T follicular helper cell (primary cell): ENCODE measurements at places on chromosomes 16 and 17.
A peak's percentile ranks its signal among the peaks of the same experiment; 100 is the strongest.

- no peak for DNase-seq
These were observed 117.3 kb upstream of the FAM20A start for GRCh38 chr17:68718465-68718864.

- no peak for DNase-seq
These were observed 59.3 kb downstream of the ASIC2 start for GRCh38 chr17:33233811-33234177.

DNA sequence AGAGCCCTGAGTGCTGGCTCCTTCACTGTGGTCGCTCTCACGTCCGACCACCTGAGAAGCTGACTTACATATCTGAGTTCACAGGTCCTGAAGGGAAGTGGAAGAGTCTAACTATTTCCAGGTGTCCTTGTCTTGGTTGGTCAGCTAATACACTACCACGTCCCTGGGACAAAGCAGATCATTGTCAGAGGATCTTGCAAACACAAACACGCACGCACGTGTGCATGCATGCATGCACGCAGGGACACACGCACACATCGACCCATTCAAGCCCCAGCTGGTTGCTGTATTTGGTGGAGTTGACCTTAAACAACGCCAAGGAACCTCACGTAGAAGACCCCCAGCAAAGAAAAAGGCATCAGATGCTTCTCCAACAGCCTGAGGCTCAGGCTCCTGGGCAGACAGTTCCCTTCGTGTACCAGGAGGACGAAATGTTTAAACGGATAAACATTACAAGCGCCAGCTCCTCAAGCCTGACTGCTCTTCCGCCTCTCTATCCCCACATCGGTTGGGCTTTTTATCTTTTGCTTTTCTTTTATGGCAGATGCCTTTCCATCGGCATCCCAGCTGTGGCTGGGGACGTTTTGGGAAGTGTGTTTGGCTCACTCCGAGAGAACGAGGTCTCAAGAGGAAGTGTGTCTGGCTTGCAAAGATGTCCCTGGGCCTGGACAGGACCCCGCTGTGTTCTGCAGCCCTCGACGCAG is 95.8 kb downstream of the TBC1D16 start:
- no peak for DNase-seq

DNA sequence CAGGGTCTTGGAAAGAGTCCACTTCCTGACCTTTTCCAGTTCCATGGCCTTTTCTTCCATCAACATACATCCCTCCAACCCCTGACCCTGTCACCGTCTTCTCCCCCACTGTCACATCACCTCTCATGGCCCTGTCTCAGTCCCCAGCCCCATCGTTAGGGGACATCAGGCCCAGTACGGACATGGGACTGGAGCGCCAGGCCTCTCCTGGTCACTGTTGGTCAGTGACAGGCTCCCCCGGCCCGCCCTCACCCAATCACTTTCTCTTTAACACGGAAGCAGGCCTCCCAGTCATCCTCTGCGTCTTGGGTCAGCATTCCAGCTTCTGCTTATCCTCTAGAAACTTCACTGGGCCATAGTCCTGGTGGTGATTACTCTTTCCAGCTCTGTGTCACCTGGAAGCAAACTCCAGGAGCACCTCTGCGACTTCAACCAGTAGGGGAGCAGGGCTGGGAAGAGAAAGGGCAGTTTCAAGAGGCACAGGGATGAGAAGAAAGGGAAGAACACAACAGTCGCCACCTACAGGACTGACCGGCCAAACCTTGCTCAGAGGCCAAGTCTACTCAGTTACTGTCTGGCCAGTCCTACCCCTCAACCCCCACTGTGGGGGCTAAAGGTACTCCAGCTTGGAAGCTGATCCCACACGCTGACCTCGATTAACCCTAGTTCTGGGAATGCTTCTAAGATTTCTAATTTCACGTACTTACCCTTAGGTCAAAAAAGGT is 15.9 kb upstream of the ICAM2 start:
- no peak for DNase-seq

DNA sequence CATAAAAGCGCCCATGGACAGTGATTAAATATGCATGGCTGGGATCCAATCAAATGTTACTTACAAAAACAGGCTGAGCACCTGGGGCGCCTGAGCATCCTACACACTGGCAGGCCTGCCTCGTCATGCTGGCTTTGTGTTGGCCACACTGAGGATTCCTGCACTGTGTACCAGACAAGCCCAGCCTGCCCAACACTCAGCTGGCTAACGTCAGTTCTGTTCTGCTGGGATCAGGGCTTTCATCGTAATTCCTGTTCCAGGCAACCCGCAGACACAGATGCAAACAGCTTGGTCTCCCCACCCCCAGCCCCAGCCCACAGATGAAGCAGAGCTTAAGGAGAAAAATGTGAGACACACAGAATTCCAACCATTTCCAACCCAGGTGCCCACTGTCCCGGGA is 30.7 kb downstream of the PIMREG start:
- DNase-seq = no peak

GRCh38 chr16:15790458-15790857 is 66.4 kb downstream of the MYH11 start:
- DNase-seq = no peak

GRCh38 chr17:28127196-28127595 is 84.7 kb downstream of the NLK start:
- DNase-seq = no peak

- no peak for DNase-seq
These were observed 19.6 kb downstream of the AKAP10 start for GRCh38 chr17:19958023-19958422.

- no peak for DNase-seq
These were observed 27.2 kb downstream of the HEATR9 start for GRCh38 chr17:35841505-35841904.

DNA sequence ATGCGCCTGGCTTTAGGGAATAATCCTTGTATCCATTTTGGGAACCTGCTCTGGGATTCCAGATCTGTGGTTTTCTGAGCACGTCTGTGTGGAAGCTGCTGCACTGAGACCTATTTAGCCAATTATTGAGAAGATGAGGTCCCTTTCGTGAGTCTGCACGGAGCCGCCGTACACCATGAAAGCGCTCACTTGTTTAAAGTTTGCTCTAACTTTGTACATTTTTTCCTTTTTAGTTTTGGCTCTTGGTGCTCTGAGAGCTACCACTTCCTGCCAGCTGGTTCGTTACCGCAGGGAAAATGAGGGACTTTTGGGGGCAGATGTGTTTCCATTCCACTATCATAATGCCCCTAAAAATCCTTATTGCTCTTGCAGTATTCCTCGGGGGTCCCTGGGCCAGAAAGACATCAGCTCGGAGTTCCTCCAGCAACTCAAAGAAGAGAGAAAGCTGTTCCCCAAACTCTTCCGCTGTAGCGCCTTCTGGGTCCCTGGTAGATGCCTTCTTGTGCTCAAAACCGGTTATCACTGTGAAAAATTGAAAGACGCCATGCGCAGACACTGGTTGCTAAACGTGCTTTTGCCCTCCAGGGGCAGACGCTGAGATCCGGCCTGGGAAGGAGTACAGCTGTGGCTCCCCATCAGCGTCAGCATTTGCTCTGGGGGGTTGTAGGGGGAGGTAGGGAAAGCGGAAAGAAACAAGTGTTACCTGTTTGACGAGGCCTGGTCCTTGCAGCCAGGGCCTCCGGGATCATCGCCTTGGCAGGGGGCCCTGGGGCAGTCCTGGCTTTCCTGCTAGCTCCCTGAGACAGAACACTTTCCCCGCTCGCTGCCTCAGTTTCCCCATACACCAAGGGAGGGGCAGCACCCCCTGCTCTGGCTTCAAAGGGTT is 238.1 kb downstream of the MRTFB start:
- DNase-seq = no peak

- DNase-seq = no peak
These were observed 105.2 kb downstream of the C16orf95 start for GRCh38 chr16:87212026-87212425.

DNA sequence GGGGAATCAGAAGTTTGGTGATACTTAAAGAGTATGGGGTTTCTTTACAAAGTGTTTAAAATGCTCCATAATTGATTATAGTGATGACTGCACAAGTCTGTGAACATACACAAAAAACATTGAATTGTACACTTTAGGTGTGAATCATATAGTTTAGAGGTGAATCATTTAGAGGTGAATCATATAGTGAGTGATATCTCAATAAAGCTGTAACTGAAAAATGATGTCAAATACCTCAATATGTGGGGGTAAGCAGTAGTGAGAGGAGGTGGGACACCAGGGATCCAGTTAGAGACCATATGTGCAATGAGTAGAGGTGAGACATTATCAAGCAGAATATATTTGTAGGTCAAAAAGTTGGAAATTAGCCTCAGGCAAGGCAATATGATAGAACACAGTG is 264.5 kb downstream of the PMP22 start:
- no peak for DNase-seq

- no peak for DNase-seq
These were observed 316.6 kb downstream of the SLC39A11 start for GRCh38 chr17:72775919-72776318.

DNA sequence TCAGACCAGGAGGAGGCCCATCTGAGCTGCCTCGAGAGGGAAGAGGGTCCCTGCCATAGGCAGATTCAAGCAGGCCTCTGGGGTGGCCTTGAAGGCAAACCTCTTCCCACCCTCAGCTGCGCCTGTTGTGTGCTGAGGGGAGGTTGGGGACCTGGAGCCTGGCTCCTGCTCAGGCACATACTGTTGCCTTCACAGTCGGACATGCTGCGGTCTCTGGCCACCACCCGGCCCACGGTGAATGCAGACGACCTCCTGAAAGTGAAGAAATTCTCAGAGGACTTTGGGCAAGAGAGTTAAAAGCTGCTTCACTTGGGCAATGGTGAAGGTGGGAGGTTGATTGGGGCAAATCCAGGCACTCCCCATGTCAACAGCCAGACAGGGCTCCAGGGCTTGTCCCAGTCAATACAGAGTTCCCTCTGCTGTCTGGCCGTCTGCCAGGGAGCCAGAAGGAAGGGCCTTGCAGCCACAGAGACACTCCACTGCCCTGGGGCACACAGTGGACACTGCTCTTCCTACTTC is 6.3 kb downstream of the PDF start:
- DNase-seq = no peak

DNA sequence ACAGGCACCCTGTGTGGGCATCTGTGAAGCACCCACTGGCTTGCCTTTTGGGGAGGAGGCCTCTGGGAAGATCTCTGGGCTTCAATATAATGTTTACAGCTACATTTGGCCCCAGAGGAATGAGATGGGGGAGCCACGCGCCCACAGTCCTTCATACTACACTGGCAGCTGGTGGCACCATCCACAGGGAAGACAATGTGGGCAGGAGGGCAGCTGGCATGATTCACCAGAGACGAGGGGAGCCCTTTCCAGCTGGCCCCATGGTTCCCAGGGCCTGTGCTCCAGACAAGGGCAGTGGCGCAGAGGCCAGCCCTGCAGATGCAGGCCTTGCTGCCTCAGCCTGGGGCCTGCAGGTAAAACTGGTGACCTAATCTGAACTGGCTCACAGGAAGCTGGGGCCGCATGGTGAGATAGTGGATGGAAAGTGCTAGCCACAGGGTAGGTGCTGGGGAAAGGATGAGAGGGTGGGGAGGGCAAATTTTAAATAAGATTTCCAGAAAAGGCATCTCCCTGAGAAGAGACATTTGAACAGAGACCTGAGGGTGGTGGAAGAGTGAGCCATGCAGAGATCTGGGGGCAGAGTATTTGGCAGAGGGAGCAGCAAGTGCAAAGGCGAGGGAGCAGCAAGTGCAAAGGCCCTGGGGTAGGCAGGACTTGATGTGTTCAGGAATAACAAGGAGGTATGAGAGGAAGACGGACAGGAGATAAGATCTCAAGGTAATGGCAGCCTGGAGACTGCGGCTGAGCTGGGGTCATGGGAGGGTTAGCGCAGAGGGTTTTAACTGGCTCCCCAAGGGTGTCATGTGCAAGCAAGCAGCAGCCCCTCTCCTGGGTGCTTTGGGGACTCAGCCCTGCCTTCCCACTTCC is 12.1 kb upstream of the KCNJ12 start:
- DNase-seq = no peak

DNA sequence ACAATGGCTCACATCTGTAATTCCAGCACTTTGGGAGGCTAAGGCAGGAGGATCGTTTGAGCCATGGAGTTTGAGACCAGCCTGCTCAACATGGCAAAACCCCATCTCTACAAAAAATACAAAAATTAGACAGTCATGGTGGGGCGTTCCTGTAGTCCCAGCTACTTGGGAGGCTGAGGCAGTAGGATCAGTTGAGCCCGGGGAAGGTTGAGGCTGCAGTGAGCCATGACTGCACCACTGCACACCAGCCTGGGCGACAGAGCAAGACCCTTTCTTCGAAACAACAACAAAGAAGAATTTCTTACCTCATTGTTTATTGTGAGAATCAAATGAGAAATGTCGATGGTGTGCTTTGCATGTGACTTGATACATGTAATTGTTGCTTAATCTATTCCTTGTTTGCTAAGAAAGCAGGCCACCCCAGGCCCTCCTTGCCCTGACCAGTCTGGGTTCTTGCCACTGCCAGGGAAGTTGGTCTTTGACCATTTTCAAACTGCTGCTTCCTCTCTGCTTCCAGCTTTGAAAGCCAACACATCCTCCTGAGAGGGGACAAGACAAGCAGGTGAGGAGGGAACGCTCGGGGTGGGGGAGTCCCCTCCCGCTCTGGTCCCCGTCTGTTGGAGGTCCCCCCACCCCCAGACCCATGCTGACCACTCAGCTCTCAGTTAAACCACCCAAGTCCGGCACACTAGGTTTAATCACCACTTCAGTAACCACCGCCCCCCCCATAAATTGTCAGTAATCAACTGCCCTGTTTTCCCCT is 47.3 kb upstream of the CPNE2 start:
- DNase-seq = no peak

DNA sequence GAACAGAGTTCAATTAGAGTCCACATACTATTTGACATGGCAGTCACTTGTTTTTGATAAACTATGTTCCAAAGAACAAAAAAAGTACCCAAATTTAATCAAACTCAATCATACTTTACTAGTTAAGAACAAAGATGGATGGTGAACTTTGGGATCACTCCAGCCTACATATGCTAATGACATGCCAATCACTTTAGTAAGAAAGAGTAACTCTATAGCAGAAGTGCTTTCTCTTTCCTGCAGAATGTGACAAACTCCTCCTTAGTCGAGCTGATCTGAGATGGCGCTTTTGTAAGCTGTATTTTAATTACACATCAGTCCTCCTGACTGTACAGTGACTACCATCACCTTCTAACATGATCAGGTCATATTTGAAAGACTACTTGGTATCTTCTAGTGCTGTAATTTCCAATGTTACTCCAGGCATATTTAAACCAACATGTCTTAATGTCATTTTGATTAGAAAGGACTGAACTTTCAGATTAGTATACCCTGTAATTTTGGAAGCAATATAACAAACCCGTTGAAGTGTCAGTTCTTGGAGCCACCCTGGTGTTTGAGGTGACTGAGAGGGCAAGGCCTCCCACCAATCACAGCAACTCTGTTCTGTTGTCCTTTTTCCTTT is 4.1 kb downstream of the NETO2 start:
- DNase-seq = no peak

- DNase-seq = no peak
These were observed 13.9 kb downstream of the GRB7 start for GRCh38 chr17:39751637-39752036.

DNA sequence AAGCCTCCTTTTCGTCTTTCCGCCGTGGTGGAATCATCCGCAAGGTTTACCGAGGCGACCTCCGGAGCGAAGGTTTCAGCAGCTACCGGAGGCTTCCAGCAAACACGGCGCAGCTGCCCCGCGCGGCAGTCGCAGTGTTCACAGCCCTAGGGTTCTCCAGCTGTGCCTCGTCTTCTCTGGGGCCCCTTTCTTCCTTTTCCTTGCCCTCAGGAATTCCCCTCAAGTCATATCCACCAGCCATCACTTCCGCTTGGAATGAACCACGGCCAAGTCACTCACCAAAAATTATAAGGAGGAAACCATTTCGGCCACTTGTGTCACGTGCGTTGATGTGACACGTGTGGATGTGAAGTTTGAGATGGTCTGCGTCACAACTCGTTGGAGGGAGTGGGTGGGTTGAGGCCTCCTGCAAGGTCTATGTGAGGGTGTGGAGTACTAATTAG is 636 bp upstream of the ERN1 start:
- DNase-seq = peak; percentile 27
